ENCODE measurements at places on chromosomes 12 and 14. TPM values are rescaled to one million over a fixed set of nuclear protein-coding genes. Genes with fewer than 3 reads are reported as not detected.

Gene FNTB
- total RNA-seq = 8.1 TPM

Gene ADAM21
- total RNA-seq = 0.64 TPM

Gene ASIC1
- total RNA-seq = 1.1 TPM

Gene PCED1B
- 0.48 TPM for total RNA-seq

Gene GPRC5A
- total RNA-seq = 6.6 TPM

Gene SLC17A8
- total RNA-seq = not detected

All from tracheal epithelial cell (primary cell).